ENCODE measurements at places on chromosomes 13 and 19. TPM values are rescaled to one million over a fixed set of nuclear protein-coding genes. Genes with fewer than 3 reads are reported as not detected.

ZNF99 gene
- 1.6 TPM for total RNA-seq

UBE2L5 gene
- 0.63 TPM for total RNA-seq

SLC17A7 gene
- total RNA-seq = 36.6 TPM

CACNG6 gene
- total RNA-seq = not detected

ACER1 gene
- not detected for total RNA-seq

CATSPERD gene
- total RNA-seq = not detected

ZNF426 gene
- 22.2 TPM for total RNA-seq

MEX3D gene
- 44.8 TPM for total RNA-seq

CYP4F11 gene
- total RNA-seq = 0.63 TPM

LYPD3 gene
- total RNA-seq = not detected

NCAN gene
- 257 TPM for total RNA-seq

MEIOSIN gene
- not detected for total RNA-seq

A1BG gene
- total RNA-seq = 4.1 TPM

TPRX1 gene
- total RNA-seq = not detected

CABP5 gene
- total RNA-seq = not detected

ILF3 gene
- 277 TPM for total RNA-seq

FCER2 gene
- total RNA-seq = not detected

LILRA5 gene
- 0.63 TPM for total RNA-seq

ATXN8OS gene
- total RNA-seq = 2.2 TPM

NACC1 gene
- 26.9 TPM for total RNA-seq

ARRDC5 gene
- not detected for total RNA-seq

GJA3 gene
- total RNA-seq = not detected

CFD gene
- 0.31 TPM for total RNA-seq

COMP gene
- total RNA-seq = not detected

NBEA gene
- total RNA-seq = 350 TPM

PNPLA6 gene
- 57.9 TPM for total RNA-seq

DHDH gene
- total RNA-seq = not detected

CEACAM3 gene
- total RNA-seq = not detected

ZNF320 gene
- total RNA-seq = 38.2 TPM

ZNF121 gene
- total RNA-seq = 80.4 TPM

SYDE1 gene
- 2.2 TPM for total RNA-seq

LMTK3 gene
- total RNA-seq = 16.6 TPM

KLK4 gene
- total RNA-seq = not detected

ZNF493 gene
- 284 TPM for total RNA-seq

PDX1 gene
- total RNA-seq = not detected

RYR1 gene
- 9.1 TPM for total RNA-seq

ZNF414 gene
- 6.6 TPM for total RNA-seq

TEX26 gene
- not detected for total RNA-seq

PHF11 gene
- total RNA-seq = 7.8 TPM

All from parietal lobe (tissue), 2 donors.